ENCODE measurements at places on chromosomes 1 and 21.

GRCh38 chr1:89781494-89782126, 39.2 kb upstream of the LRRC8D start:
- DNase-seq: no peak

- DNase-seq: no peak
Observed at GRCh38 chr1:60257531-60257930, 184.0 kb upstream of the C1orf87 start.

DNA sequence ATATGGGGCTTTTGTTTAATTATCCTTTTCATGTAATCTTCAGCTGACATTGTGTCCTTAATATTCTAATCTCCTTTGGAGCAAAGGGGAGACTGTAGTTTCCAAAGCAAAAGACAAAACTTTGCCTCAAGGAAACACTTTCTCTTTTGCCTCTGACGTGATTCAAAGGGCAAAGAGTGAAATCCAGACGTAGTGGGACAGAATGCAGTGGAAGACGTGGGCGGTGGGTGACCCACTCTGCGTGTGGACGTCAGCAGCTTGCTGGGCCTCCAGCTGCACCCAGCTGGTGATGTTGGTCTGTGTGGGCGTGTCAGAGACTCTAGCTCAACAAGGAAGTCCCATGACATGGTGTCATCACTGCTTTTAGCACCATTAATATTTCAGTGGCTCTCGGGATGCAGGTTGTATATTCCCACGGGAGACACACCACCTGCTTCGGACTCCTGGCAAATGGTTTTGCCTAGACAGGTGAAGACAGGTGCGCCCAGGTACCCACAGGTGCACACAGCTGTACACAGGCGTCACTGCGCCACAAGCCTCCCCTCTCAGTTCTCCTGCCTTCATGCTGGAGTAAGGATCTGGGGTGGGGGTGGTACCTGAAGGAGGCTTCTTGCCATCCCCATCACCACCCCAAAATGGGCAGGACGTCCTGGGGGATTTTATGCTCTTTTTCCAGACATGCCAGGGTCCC, 292.1 kb upstream of the VAMP3 start:
- no peak for DNase-seq

- DNase-seq: no peak
Observed at GRCh38 chr1:47208374-47208850, 18.6 kb upstream of the PDZK1IP1 start.

- peak; percentile 18 for DNase-seq
Observed at GRCh38 chr1:24502065-24502708, 449 bp upstream of the RCAN3 start.
